Activated CD8-positive, alpha-beta T cell treated with anti-CD3 and anti-CD28 coated beads for 36 hours (primary cell): ENCODE measurements at places on chromosomes 1 and 21. TPM values are rescaled to one million over a fixed set of nuclear protein-coding genes. Genes with fewer than 3 reads are reported as not detected.

- no peak overlapping the region for H3K4me3 ChIP-seq
- no peak overlapping the region for H3K27ac ChIP-seq
- DNase-seq: no peak
- H3K27me3 ChIP-seq: no peaks in the 10 kb centered on the region
- no peaks in the 10 kb centered on the region for H3K4me1 ChIP-seq
These were observed 9.2 kb downstream of the CGN start for GRCh38 chr1:151520359-151520758.

CRP gene
- not detected for total RNA-seq

RUNX3 gene
- 180 TPM for total RNA-seq

SH3BGR gene
- 4.5 TPM for total RNA-seq

GRCh38 chr21:29786496-29787360, 153.1 kb downstream of the GRIK1 start:
- H3K4me3 ChIP-seq: no peak overlapping the region
- H3K27ac ChIP-seq: no peak overlapping the region
- peaks cover 2% of the 10 kb centered on the region for H3K27me3 ChIP-seq
- DNase-seq: no peak

DNA sequence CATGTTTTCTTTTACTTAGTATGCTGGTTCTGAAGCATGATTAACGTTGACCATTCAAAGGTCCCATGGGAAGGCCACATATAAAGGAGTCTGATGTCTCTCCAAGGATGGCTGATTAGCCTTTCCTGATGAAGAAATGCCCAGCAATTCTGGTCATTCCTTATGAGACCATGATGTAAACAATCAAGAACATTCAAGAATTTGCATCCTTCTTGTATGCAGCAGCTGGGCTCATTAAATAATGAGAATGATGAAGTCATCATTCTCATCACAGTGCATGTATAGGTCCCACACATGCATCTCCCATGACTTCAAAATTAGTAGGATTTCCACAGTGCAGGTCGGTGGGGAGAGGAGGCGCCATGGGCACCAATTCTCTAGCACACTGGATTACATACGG, 85.4 kb downstream of the APP start:
- H3K27me3 ChIP-seq: no peaks in the 10 kb centered on the region
- H3K4me3 ChIP-seq: no peak overlapping the region
- H3K4me1 ChIP-seq: peaks cover 9% of the 10 kb centered on the region
- no peak overlapping the region for H3K27ac ChIP-seq

B4GALT2 gene
- 35.5 TPM for total RNA-seq

ITGB2 gene
- 340 TPM for total RNA-seq
